ENCODE measurements at places on chromosomes 4 and X.

GRCh38 chr4:78689261-78689660 is 86.9 kb upstream of the BMP2K start:
- DNase-seq: no peak

DNA sequence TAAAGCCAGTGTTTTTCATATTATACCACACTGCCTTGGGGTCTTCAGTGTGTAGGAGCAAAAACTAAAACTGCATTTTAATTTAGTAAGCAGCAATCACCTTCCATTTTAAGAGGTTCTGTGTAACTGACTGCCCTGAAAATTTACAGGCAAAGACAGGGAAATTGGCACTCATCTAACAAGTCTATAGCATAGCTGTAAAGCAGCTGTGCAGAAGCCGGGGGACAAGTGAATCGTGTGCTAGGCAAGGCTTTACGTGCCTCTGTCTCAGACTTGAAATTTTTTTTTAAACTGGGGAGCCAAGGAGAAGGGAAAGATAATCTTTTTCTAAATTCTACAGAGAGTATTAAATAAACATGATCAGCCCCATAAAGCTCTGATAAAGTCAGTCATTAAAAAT is 39.7 kb downstream of the TSPAN5 start:
- no peak for DNase-seq

GRCh38 chrX:72115380-72115779 is 16.3 kb downstream of the RTL5 start:
- no peak for DNase-seq

GRCh38 chrX:20267931-20268701 is 1.4 kb upstream of the RPS6KA3 start:
- DNase-seq: peak; percentile 10

DNA sequence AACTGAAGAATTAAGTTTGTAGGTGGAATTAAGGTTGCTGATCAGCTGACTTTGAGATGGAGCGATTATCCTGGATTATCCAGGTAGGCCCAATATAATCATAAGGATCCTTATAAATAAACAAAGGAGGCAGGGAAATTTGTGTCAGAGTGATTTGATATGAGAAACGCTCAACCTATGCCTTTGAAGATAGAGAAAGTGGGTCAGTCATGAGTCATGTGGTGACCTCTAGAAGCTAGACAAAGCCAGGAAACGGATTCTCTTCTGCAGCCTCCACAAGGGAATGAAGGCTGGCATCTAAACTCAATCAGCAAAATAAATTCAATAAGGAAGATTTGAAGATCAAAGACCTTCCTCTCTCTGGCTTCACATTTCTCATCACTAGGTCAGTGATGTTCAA is 41.5 kb upstream of the SMIM10 start:
- DNase-seq: no peak

DNA sequence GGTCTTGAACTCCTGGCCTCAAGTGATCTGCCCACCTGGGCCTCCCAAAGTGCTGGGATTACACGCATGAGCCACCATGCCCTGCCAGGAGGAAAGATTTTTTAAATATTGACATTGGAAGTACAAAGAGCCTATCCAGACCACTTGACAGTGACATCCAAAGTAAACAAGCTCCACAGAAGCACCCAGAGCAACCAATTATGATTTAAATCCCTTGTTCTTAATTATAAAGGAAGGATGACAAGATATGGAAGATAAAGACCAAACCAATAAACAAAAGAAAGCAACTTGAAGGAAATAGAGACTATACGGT is 27.7 kb upstream of the RPL34 start:
- no peak for DNase-seq

DNA sequence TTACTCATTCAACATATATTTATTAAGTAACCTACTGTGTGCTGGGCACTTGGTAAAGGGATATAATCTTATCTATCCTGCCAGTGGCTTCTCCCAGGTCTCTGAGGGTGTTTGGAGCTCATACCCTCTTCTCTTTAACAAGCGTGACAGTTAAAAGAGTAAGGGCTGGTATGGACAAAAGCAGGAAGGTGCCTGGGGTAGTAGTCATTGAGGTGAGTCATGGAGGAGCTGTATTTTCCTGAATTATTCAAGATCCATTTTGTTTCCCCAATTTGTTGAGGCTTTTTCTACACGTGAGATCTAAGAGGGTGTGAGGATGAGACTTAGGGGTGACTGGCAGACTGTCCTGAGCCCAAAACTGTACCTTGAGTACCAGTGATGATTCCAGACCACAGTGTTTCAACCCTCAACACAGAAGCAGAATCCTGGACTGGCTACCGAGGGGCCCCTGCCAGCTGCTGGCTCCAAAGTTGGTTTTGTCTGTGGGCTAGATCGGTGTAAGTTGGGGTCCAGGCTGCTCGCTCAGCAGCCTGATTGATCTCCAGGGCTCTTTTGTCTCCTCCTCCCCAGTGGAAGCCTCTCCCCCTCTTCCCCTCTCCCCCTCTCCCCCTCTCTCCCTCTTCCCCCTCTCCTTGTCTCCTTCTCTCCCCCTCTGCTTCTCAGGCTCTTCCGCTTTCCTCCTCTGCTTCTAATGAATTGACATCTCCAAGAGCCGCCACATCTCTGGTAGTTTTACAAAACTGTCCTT is at the start of gene DRP2:
Gene DRP2, plus strand, starts transcription at position 671 of the 748 bp plus-strand sequence. CDS start 11,862 bp downstream, outside the sequence.
- no peak for DNase-seq
